ENCODE measurements at places on chromosomes 13 and 19. TPM values are rescaled to one million over a fixed set of nuclear protein-coding genes. Genes with fewer than 3 reads are reported as not detected.

DNA sequence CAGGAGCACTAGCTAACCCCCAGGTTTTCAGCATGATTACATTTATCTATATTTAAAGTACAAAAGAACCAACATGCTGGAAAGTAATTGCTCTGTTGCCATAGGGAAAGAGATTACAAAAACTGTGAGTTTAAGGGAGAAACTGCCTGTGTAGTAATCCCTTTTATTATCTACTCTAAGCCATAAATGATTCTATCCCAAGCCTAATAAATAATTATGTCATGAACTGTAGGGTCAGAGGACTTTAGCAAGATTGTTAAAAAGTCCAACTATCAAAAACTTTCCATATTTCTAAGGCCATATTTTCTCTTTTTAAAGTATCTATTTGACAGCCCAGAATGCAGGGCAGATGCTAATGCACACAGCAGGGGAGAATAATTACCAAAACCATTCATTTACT, 573.8 kb upstream of the MIR17HG start:
- no peak for DNase-seq

DNA sequence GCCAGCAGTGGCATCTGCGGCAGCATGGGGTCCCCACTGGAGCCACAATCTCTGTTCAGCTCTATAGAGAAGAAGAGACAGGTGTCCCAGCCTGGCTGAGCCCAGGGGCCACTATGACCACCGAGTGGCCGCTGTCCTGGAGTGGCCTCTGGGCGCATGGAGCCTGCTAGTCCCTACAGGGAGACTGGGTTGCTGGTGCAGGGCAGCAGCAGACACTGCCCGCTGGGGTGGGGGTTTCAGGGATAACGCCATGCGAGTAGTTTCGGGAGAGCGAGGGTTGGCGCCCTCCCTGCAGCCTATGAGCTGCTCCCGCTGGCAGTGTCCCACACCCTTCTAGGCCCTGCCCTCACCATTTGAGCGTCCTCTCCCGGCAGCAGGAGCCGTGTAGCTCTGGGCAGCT, 10.9 kb upstream of the TEKTIP1 start:
- DNase-seq = no peak

CLEC17A gene
- total RNA-seq = not detected

KLK6 gene
- 0.20 TPM for total RNA-seq

GRCh38 chr19:35915443-35915842, 7.3 kb upstream of the TYROBP start:
- no peak for DNase-seq

IGFL1 gene
- not detected for total RNA-seq

GRCh38 chr19:16373989-16374388, 49.4 kb downstream of the KLF2 start:
- DNase-seq = no peak

Measured in HT1080 (cell line).